ENCODE measurements at places on chromosomes 2 and 18.
A peak's percentile ranks its signal among the peaks of the same experiment; 100 is the strongest.

DNA sequence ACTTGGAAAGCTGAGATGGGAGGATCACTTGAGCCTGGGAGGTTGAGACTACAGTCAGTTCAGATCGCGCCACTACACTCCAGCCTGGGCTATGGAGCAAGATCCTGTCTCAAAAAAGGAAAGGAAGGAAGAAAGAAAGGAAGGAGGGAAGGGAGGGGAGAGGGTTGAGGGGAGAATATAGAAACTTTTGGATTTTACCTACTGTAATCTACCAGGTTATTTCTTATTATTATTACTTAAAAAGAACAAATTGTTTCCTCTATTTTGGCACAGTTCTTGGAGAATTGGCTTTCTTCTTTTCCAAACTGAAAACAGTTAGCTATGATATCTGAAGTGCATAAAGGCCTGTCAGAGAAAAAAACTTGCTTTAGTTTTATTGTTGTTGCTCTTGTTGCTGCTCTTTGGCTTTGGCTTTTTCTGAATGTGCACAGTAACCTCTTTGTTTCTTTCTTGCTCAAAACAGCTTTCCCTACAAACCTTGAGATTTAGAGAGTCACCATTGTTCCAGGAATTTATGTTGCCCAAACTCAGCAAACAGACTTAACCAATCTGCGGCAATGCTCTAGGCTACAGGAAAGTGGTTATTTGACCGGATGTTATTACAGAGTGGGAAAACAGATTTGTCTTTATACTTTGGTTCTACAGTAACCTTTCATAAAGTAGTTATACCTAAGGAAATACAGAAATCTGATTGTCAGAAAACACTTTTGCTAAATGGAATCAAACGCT is 214.9 kb downstream of the XIRP2 start:
- DNase-seq: no peak

DNA sequence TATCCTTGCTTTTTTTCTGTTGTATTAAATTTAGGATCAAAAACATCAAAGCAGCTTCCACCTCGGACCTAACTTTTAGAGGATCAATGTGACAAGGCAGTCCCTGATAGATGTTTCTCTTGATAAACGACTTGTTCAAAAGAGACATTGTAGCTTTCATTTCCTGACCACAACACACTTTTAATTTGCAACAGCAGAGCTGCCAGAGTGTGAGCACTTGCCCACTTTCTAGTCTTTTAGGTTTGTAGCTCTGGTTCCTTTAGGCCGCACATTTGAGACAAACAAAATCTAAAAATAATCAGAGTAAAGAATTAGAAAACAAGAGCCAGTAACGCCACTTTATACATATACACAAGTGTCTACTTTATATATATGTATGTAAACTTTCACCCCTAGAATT is 3.1 kb downstream of the FIGN start:
- DNase-seq: no peak

GRCh38 chr18:48317781-48318381 is 91.3 kb downstream of the ZBTB7C start:
- no peak for DNase-seq

GRCh38 chr2:107809835-107810234 is 16.9 kb upstream of the RGPD4 start:
- DNase-seq: no peak

DNA sequence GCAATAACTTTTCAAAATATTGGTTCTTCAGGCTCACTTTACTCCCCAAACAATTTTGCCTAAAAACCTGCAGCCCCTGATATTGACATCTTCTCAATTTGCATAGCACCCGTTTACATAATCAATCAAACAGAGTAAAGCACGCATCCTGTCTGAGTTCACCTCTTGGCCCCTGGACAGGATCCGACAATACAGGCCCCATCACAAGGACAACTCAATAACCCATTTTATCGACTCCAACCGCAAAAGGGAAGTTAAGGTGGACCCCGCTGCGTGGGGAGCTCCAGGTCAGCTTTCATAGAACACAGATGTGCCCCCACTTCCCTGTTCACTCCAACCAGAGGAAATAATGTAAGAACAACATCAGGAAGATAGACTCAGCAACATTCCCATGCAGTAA is 44.7 kb downstream of the TTC32 start:
- no peak for DNase-seq

GRCh38 chr2:111050701-111051376 is 69.9 kb upstream of the BCL2L11 start:
- DNase-seq: no peak

DNA sequence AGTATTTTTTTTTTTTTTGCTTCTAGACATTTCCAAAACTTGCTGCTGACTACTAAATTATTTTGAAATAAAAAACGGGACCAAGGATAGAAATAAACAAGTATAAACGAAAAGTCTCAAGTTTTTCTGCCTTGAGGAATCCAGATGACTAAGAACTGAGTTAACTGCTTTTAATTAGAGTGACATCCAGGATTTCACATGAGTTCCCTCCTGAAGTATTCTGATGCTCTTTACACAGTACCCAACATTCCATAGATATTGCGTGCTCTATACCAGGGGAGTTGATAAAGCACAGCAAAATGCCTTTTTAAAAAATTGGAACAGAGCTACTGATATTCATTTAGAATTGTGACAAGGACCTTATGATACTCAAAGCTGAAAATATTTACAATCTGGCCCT is 618.0 kb downstream of the CCDC85A start:
- no peak for DNase-seq

GRCh38 chr18:9739516-9739915 is 31.4 kb downstream of the RAB31 start:
- no peak for DNase-seq

DNA sequence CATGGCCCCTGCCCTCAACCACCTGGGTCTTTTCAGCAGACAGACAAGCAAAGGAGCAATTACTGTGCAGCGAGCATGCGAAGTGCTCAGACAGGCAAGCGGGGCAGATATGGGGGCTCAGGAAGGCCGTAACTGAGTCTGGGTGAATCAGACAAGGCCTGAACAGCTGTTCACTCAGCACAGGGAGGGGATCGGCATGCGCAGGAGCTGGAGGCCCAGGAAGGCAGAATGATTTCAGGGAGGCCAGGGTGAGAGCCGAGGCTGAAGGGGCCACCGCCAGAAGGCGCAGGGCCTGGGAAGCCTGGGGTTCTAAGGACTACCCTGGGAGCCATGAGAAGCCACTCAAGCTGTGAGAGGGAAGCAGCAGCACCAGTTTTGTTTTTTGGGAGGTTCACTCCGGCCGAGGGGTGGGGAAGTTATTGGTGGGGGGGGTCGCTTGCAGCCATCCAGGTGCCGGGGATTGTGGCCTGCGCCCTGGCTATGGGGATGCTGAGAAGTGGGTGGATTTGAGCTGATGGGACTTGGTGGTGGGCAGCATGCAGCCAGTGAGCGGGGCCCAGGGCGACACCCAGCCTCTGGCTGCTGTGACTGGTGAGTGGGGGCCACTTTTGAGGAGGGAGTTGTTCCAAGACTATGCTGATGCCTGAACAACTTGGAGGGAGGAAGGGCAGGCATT is 132.2 kb downstream of the TSN start:
- DNase-seq: no peak

DNA sequence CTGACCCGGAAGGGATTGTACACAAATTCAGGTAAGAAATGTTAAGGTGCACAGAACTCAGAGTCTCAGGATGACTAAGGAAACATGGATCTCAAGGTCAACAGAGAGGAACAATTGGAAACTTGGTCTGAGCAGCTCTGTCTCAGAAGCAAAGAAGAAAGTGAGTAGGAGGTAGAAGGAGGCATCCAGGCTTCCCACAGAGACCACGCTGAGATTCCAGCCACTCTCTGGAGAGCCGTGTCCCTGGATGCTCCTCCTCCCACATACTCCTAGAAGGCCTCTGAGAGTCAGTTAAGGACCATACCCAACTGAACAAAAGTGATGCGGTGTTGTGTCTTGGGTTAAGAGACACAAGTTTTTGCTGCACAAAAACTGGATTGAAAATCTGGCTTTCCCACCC is 8.6 kb upstream of the PLB1 start:
- no peak for DNase-seq

- no peak for DNase-seq
These were observed 113.1 kb upstream of the RAB12 start for GRCh38 chr18:8496186-8496585.

GRCh38 chr18:59343926-59344325 is 15.1 kb downstream of the LMAN1 start:
- DNase-seq: no peak

DNA sequence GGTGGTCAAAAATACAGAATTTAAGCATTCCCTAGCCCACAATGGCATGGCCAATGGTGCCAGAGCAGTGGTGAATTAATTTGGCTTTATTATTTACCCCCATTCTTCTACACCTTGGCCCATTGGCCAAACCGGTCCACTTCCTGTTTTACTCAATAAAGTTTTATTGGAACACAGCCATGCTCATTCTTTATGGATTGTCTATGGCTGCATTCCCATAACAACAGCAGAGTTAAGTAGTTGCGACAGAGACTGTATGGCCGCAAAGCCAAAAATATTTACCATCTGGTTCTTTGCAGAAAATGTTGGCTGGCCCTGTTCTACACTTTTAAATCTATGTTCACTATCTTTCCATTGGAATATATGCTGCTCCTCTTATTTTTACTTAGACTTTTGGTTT is 130.3 kb upstream of the CCDC68 start:
- DNase-seq: no peak

DNA sequence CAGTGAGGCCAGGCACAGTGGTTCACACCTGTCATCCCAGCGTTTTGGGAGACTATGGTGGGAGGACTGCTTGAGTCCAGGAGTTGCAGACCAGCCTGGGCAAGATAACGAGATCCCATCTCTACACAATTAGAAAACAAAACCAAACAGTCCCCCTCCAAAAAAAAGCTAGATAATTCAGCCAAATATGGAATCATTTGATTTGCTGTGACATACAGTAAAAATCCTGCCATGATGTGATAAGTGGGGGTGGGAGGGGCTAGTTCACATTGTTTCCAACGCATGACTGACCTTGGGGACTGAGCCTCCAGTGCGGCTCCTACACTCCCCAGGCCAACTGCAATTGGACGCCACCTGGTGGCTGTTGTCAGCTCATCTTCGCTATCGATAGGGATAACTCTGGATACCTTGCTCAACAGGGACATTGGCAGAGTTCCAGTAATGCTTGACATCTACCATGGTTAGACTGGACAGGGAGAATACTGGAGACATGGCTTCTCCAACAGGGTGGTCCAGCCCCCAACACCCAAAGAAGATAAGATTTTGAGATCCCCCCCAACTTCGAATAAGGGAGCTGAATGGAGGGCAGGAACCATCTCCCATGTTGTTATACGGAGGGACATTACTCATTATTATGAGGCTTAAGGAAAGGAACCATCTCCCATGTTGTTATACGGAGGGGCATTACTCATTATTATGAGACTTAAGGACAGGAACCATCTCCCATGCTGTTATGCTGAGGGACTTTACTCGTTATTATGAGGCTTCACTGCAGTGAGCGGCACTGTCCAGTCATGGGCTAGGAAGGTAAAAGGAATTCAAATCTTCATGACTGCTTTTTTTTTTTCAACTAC is 135.9 kb downstream of the TGIF1 start:
- DNase-seq: peak; percentile 64

DNA sequence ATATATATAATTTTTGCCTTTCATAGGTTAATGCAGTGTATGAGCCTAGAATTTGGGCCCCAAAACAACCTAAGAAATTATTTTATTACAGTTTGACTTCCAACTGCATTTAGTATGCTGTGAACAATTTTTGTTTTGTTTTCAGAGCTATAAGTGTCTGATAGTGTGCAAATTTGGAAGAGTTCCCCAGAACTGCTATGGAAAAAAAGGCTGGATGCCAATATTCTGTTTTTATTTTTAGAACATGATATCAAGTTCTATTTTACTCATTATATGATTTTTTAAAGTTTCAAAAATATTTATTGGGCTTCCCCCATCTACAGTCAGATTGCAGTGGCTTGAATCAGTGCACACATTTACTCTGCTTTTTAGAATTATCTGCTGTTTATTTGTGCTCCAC is 42.6 kb downstream of the MRPS9 start:
- no peak for DNase-seq

GRCh38 chr18:79698668-79699335 is 19.2 kb downstream of the CTDP1 start:
- DNase-seq: no peak

DNA sequence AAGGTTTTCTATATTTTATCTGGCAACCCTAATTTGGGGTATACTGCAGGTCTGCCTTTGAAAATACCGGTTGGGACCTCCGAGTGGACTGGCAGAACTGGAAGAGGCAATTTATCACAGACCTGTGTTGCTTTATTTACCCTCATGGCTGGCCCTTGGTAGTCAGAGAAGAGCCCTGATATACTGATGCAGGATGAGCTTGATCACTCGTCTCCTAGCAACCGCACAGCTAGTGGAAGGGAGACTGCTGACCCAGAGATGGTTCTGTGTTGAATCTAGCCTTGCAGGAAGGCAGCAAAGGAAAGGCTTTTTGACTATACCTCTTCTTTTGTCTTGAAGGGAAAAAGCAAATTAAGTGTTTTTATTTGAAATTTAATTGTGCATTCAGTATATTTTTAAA is 154.7 kb downstream of the EML6 start:
- DNase-seq: no peak

GRCh38 chr2:199819746-199820145 is 31.2 kb downstream of the FTCDNL1 start:
- no peak for DNase-seq

- no peak for DNase-seq
These were observed 277.7 kb upstream of the ERBB4 start for GRCh38 chr2:212816267-212816666.

- no peak for DNase-seq
These were observed 32.0 kb downstream of the MERTK start for GRCh38 chr2:111930409-111930808.

DNA sequence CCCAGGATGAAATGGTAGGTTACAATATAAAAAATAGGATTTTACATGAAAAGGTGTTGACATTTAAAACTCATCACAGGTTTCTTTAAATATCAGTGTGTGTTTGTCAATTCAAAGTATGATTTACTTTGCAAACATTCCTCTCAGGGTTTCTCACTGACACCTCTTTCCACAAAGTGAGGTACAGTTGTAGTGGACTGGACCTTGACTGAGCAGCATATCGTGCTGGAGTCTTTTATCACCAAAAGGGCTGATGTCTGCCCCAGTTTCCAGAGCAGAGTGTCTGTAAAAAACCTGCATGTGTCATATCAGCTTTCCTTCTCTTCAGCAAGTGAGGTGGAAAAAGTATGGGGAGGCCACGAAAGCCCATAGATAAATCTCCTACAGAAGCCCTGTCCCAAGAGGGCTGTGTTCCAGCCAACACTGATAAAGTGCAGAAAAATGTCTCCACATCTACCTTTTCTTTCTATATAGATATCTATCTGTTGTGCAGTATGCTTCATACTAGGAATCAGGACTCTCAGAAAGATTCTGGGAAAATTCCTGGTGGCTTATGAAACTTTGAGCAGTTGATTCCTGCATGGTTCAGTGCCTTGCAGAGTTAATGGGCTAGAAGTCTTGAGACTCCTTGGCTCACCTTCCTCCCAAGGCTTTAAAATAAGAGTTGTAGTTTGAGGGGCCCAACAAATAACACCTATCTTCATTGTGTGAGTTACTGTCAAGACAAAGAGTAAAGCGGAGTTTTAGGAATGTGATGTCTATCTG is 6.9 kb downstream of the ACYP2 start:
- DNase-seq: no peak
